Mesothelial cell of epicardium (in vitro differentiated cells): ENCODE measurements at places on chromosomes 1 and 21. TPM values are rescaled to one million over a fixed set of nuclear protein-coding genes. Genes with fewer than 3 reads are reported as not detected.

DNA sequence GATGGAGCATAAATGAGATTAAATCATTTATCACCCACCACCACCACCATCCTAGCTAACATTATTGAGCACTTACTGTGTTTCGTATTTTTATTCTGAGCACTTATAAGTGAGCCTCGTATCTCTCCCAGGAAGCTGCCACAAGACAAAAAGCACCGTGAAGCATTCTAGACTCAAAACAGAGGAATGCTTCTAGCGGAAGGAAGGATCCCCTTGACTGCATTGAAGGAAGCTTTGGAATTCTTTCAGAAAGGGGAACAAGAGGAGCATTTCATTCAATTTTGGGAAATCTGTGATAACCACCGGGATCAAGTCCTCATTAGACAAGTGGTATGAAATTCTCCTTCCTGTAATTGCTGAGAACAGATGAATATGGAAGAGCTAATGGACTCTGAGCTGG, 66.3 kb downstream of the PTPN14 start:
- peaks cover 19% of the 10 kb centered on the region for H3K4me1 ChIP-seq
- H3K4me3 ChIP-seq: no peak overlapping the region
- no peak for DNase-seq
- H3K27me3 ChIP-seq: no peaks in the 10 kb centered on the region

GBP6 gene
- total RNA-seq: 0.07 to 0.13 TPM (median 0.09 TPM) in 3 replicates

- no peak for DNase-seq
- peak overlapping the region; percentile 84 for H3K4me3 ChIP-seq
- H3K27ac ChIP-seq: peak overlapping the region; percentile 87
- H3K36me3 ChIP-seq: peaks cover 4% of the 10 kb centered on the region
- peaks cover 8% of the 10 kb centered on the region for H3K27me3 ChIP-seq
- peaks cover 24% of the 10 kb centered on the region for H3K4me1 ChIP-seq
Observed at GRCh38 chr1:89822109-89822962, 1.5 kb downstream of the LRRC8D start.

DNA sequence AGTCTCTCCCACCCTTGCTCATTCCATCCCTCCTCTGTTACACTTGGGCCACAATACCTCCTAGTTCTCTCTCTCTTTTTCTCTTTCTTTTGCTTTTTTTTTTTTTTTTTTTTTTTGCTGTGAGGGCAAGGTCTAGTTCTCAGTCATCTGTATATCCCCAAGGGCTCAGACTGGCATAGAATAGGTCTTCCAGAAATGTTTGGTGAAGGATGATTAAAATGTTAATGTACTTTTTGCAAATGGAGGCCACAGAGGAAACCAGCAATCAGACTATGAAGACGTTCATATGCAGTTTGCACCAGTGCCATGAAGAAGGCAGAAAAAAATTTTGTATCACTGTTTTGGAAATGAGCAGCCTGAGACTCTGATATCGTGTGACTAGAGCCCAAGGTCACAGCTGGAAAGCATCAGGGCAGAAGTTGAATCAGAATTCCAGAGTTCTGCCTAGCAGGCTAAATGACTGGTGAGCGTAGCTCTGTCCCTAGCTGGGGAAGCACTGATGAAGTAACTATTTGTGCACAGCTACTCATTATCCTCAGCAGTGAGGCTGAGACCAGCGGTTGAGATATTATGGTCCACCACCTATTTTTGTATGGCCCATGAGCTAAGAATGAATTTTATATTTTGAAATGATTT, 186.5 kb downstream of the TGFBR3 start:
- H3K4me1 ChIP-seq: peaks cover 18% of the 10 kb centered on the region
- no peak overlapping the region for H3K4me3 ChIP-seq
- peaks cover 4% of the 10 kb centered on the region for H3K36me3 ChIP-seq
- no peaks in the 10 kb centered on the region for H3K27me3 ChIP-seq
- peak overlapping the region; percentile 48 for H3K27ac ChIP-seq
